Stimulated activated CD4-positive, alpha-beta T cell treated with anti-CD3 and anti-CD28 coated beads, Interleukin-1b, Interleukin-23, amount 100 ng/mL, for 1 hour (primary cell): ENCODE measurements at places on chromosomes 2 and 18.

- DNase-seq, result no peak
Observed at GRCh38 chr2:134281815-134282419, 28.0 kb downstream of the MGAT5 start.

DNA sequence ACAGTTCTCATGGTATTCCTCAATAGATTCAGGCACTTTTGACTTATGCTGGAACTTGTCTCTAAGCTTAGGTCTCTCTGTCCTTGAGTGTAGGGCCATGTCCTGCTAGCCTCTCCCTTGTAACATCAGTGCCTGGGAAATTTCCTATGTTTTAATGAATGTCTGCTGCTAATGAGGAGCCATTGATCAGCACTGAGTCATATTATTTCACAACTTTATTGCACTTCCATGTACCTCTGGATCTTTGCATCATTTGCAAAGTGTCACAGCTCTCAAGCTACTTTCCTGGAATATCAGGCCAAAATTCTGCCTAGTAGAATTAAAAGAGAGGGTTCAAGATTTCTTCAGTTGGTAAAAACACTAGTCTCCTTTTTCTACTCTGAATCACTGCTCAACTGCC, 102.5 kb downstream of the GAREM1 start:
- DNase-seq, result no peak

DNA sequence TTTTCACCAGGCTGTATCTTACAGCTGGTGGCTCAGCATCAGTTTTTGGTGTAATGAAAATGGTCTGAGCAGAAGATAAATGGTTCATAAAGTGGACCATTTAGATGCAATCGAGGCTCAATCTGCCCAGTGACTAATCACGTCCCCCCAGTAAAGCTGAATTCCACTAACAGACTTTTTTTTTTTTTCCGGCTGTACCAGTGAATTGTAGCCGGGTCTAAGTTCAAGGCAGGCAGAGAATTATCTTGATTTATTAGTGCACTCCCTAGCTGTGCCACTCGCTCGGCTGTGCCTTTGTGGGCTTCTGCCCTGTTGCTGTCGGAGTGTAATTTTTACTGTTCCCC, 215.1 kb upstream of the POU3F3 start:
- DNase-seq, result no peak

DNA sequence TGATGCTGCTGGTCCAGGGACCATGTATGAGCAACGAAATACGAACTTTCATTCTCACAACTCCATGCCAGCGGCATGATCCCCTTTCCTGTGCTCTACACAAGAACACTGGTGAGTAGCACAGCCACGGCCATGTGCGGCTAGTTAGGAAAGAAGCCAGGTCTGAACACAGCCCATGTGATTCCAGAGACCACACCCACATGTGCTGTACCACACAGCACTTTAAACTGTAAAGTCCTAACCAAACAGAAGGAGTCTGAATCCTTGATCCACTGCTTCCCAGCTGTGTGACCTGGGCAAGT, 33.0 kb upstream of the ACAA2 start:
- no peak for DNase-seq

- DNase-seq, result no peak
Observed at GRCh38 chr2:8303322-8303832, 378.5 kb upstream of the ID2 start.

- DNase-seq, result no peak
Observed at GRCh38 chr2:120943403-120944034, 207.9 kb downstream of the GLI2 start.

DNA sequence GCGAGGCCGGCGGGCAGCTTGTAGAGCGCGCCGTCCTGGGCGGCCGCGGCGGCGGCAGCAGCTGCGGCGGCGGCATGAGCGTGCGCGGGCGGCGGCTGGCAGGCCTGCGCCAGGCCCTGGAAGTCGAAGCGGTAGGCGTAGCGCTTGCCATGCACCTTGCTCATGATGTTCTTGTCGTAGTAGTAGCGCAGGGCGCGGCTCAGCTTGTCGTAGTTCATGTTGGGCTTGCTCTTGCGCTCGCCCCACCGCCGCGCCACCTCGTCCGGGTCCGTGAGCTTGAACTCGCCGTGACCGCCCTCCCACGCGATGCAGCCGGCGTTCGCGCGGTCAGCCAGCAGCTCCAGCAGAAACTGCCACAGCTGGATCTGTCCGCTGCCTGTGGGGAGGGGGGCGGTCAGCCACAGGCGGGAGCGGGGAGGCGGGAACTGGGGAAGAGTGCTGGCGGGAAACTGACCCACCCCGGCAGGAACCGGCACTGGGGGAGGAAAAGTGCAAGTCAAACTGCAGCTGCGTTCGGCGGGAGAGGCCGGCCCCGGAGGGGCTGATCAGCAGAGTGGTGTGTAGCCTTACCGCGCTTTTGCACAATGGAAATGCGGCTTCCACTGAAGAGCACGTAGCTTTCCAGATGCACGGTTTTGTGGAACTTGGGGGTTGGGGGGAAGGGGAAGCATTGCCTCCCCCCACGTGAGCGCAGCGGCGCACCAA, 3.0 kb downstream of the FEV start:
- DNase-seq, result no peak

- no peak for DNase-seq
Observed at GRCh38 chr2:208708486-208708885, 301.9 kb downstream of the PTH2R start.

- DNase-seq, result no peak
Observed at GRCh38 chr2:198973181-198973580, 484.6 kb downstream of the SATB2 start.

- DNase-seq, result no peak
Observed at GRCh38 chr2:212532585-212532984, 6.0 kb downstream of the ERBB4 start.

DNA sequence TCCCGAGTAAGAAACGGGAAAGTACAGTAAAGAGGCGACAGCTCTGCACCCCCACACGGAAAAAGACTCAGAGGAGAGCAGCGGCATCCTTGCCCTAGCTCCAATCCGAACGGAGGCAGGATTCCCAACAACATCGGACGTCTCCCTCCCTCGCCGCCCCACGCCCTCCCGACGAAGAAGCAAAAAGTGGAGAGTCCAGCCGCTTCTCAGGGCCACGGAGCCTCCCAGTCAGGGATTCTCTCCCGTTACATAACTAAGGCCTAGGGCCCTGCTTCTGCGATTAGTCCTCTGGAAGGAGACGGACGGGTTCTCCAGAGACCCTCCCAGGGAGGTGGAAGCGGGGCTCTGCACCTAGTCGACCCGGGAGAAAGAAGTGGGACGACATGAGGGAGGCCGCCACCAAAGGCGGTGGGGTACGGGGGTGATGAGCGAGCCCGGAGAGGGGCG, 587 bp downstream of the SUMO1 start:
- no peak for DNase-seq

GRCh38 chr2:65402780-65403528, 29.4 kb downstream of the SPRED2 start:
- DNase-seq, result no peak

GRCh38 chr2:67641312-67642045, 244.3 kb downstream of the ETAA1 start:
- no peak for DNase-seq

- no peak for DNase-seq
Observed at GRCh38 chr2:233976087-233976486, 58.9 kb downstream of the TRPM8 start.

DNA sequence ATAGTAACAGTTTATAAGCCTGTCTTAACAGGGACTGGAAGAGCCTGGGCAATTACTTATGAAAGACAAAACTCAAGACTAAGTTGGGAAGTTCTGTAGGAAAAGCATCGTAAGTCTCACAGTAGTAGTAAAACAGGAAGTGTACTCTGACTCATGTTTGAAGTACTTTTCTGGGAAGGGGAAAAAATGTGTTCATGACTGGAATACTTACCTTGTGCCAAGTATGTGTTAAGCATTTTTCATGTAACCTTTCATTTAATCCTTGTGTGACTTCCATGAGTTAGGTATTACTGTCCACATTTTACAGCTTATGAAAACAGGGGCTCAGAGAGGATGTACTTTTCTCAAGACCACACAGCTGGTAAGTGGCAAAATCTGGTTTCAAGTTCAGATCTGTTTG, 13.7 kb upstream of the SKOR2 start:
- DNase-seq, result no peak

DNA sequence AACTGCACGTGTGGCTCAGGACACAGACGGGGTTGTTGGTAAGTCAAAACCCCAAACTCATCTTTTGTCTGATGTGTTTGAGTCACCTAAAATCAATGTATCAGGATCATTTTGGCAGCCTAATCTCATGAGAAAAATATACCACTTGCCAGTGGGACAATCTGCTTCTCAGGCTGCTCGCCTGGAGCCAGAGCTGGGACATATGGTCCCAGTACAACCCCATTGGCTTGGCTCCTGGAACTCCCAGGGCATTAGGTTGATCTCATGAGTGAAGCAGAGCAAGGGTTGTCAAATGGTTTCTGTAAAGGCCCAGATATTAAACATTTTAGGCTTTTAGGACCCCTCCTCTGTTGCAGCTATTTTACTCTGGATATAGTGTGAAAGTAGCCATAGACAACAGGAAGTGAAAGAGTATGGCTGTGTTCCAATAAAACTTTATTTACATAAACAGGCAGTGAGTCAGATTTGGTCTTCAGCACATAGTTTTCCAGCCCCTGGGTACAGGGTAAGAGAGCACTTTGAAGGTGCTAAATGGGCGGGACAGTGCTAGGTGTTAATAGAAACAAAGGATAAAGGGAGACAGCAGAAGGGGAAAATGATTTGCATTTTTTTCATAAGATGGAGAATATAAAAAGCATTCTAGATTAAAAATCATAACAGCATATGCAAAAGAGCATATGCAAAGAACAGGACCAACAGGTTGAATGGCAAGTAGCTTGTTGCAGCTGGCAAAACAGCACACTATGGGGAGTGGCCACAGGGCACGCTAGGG, 290.8 kb downstream of the KCNS3 start:
- no peak for DNase-seq

DNA sequence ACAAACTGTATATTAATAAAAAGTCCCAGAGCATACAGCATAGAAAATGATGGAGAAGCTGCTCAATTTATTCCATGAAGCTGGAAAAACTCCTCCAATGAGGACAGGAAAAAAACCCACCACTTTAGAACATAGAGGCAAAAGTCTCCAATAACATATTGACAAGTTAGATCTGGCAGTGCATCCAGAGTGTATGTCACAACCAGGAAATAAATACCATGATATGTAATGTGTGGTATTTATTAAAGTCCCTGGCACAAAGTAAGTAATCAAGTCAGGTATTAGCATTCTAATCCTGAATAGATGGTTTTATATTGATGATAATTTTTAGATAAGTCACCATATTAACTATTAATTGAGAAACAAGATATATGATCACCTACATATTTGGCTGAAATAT, 427.3 kb upstream of the HS6ST1 start:
- no peak for DNase-seq

DNA sequence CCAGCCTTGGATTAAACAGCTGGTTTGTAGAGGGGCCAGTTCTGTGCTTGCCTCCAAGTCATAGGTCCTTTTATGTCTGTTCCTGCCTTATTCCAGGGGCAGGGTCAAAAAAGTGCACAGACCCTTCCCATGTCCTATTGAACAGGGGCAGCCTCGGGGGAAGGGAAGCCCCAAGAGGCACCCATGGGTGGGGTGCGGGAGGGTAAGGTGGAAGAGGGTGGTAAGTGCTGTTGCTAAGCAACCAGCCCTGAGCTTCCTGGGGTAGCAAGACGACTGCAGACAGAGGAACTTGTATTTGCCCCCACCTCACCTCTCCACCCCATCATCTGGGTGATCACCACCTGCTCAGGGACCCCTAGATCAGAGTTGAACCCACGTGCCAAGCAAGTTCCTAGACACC, 7.7 kb downstream of the DNMT3A start:
- DNase-seq, result no peak

- no peak for DNase-seq
Observed at GRCh38 chr2:221095356-221095755, 476.7 kb downstream of the EPHA4 start.

DNA sequence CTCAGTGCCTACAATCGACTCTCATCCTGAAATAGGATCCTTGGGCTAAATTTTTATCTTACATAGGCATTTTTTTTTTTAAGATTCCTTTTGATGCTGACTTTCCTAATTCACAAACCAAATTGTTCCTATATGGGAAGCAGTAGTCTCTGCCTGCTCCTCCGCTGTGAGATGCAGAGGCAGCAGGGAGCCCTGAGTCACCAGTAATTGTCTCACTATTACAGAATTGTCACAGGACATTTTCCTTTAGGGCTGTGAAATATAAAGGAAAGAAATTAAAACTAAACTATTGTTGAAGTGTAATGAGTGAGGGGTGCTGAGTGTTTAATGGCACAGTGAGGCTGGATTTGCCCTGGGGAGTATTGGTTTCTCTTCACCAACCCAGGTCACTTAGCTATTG, 63.8 kb downstream of the MYO3B start:
- DNase-seq, result no peak

- DNase-seq, result no peak
Observed at GRCh38 chr2:207865210-207865609, 95.5 kb upstream of the FZD5 start.

DNA sequence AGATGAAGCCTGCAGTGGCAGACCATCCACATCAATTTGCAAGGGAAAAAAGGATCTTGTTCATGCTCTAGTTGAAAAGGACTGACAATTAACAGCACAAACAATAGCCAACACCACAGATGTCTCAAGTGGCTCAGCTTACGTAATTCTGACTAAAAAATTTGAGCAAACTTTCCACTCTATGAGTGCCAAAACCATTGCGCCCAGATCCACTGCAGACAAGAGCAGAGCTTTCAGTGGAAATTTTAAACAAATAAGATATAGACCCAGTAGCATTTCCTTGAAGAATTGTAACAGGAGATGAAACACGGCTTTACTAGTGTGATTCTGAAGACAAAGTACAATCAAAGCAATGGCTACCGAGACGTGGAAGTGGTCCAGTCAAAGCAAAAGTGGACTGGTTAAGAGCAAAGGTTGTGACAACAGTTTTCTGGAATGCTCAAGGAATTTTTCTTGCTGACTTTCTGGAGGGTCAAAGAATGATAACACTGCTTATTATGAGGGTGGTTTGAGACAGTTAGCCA, 12.0 kb upstream of the ZNF396 start:
- DNase-seq, result no peak

GRCh38 chr2:173373290-173373689, 18.6 kb downstream of the CDCA7 start:
- no peak for DNase-seq

DNA sequence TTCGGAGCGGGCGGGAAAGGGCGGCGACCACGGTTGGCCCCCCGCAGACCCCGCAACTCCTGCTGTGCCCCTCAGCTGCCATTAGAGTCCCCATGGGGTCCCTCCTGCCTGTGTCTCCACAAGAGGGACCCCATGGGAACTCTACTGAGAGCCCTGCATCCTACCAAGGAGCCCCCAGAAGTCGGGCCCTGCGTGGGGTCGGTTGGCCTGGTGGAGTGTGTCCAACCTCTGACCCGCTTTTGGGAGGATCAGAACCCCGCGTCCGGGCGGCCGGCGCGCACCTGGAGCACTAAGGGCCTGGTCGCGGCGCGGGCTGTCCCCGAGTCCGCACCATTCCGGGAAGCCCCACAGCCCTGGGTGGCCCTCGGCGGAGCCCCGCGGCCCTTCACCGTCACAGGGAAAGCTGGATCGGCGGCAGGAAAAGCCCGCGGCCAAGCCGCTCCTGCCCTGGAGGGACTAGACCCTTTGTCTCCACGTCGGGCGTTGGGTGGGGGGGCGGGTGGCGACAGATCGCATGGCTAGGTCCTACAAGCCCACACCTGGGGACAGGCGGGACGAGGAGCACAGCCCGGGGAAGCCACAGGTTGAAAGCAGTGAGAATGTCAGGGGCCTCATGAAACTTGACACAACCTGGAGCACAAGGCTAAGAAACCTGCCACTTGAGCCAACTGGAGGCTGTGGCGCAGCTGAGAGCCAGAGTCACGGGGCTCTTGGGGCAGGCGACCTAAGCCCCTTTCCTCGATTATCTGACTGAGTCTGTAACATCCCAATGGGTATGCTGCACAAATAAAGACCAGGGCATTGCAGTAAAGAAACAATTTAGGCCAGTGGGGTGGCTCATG, 11.2 kb upstream of the CXXC1 start:
- no peak for DNase-seq
